GM12864 (cell line): ENCODE measurements at places on chromosomes 11 and 22.

GRCh38 chr11:93783765-93784144, 327 bp upstream of the MED17 start:
- no peak for DNase-seq

GRCh38 chr11:70078095-70078780, at the start of gene ANO1:
TSS of gene ANO1 (plus strand) at chr11:70078317. CDS start at chr11:70078607, 290 bp downstream.
- DNase-seq: no peak

DNA sequence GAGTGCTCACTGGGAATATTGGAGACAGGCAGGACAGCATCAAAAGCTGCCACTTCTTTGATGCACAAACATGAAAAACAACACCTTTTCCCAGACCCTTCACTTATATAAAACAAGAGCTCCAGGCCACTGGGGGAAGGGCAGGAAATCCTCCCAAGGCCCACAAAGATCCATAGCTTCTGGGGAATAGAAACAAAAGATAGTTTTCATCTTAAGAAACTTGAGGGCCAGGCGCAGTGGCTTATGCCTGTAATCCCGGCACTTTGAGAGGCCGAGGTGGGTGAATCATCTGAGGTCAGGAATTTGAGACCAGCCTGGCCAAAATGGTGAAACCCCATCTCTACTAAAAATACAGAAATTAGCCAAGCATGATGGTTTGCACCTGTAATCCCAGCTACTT, 15.3 kb downstream of the RTL6 start:
- DNase-seq: no peak

GRCh38 chr11:134609361-134610115, 197.5 kb upstream of the B3GAT1 start:
- no peak for DNase-seq
